EH (cell line): ENCODE measurements at places on chromosomes 2 and 18.

DNA sequence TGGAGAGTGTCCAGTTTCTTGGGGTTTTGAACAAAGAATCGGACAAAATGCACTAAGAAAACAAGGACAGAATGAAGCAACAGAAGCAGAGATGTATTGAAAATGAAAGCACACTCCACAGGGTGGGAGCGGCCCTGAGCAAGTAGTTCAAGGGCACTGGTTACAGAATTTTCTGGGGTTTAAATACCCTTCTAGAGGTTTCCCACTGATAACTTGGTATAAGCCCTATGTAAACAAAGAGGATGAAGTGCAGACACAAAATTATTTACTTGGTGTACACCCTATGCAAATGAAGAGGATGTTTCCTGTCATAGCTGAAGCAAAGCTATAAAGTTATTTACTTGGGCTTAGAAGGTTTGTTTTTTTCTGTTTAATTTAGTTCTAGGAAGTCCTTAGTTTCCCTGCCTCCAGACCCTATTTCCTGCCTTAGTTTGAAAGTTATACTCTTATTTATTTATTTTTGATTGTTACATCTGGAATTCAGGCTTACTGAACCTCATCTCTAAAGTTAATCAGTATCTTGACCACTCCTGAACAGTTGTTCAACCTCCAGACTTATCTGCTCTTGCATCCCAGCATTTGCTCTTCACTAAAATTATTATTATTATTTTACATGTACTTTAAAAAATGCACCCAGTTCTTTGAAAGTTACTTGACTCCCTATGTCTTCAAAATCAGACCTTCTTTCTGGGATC is 193.5 kb downstream of the SPP2 start:
- no peak for DNase-seq

DNA sequence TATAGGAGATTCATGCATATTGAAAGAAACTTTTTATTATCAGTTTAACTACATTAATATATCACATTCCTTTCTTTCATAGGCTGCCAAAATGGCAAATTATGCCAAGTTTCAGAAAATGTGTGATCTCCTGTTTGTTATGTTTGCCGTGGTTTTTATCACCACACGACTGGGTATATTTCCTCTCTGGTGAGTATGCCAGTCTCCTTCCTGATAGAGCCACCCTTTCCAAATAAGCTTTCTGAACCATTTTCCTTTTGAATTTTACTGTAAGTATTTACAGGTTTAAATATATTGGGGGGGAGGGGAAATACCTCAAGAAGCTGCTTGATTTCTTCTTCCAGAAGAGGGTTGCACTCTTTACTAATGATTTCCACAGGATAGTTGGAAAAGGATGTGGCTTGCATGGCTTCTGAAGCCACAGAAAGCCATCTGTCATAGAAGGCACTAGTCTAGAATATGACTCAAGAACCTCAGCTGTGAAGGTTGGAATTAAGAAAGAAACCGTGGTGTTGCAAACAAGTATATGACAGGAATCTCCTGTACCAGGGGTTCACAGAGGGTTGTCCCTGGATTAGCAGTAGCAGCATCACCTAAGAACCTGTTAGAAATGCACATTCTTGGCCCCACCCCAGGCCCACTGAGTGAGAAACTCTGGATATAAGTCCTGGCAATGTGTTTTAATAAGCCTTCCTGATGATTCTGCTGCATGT is 84.5 kb upstream of the NOSTRIN start:
- peak; percentile 18 for DNase-seq

- DNase-seq: no peak
Measured at GRCh38 chr18:48165111-48165866, 234.8 kb upstream of the SMAD2 start.

- DNase-seq: peak; percentile 7
Measured at GRCh38 chr2:205077159-205077558, 531.9 kb downstream of the PARD3B start.

GRCh38 chr2:171482877-171483276 is 39.4 kb upstream of the CYBRD1 start:
- peak; percentile 85 for DNase-seq

DNA sequence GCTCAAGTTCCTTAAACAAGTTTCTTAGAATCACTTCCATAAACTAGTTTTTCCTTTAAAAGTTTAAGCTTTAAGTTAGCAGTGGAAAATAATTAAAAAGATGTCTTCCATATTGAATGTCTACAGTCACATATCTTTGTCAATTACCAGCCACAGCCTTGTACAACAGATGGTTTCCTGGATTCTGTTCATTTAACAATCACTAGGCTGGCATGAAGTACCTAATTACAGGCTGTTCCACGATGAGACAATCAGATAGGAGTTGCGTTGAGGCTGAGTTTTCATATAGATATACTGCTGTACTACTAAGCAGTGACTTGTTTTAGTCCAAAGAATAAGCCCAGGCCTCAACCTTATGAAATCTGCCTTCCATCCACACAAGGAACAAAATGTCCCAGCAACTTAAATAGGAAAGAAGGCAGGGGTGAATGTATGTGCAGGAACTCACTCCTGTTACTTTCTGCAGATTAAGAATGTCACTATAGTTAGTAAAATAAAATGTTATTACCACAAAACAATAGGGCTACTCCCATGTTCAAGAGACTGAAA is 131.0 kb downstream of the ZAP70 start:
- no peak for DNase-seq

- DNase-seq: peak; percentile 70
Measured at GRCh38 chr2:231387904-231388724, 7.4 kb upstream of the B3GNT7 start.
